T-helper 2 cell treated with Interferon-gamma antibody and Interleukin-4, amounts not matched to agents 5 μg/mL and 100 μg/mL, for 36 hours (primary cell): ENCODE measurements at places on chromosomes 6 and 20.

DNA sequence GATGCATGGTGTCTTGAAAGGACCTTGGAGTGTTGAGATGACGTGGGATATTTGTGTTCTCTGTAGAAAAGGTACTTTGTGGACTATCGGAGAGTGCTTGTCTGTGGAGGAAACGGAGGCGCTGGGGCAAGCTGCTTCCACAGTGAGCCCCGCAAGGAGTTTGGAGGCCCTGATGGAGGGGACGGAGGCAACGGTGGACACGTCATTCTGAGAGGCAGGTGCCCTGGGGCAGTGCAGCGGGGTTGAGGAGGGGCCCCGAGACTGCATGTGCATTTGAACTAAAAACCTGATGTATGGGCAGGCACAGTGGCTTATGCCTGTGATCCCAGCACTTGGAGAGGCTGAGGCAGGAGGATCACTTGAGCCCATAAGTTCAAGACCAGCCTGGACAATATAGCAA is 12.9 kb downstream of the MTG2 start:
- DNase-seq, result no peak

DNA sequence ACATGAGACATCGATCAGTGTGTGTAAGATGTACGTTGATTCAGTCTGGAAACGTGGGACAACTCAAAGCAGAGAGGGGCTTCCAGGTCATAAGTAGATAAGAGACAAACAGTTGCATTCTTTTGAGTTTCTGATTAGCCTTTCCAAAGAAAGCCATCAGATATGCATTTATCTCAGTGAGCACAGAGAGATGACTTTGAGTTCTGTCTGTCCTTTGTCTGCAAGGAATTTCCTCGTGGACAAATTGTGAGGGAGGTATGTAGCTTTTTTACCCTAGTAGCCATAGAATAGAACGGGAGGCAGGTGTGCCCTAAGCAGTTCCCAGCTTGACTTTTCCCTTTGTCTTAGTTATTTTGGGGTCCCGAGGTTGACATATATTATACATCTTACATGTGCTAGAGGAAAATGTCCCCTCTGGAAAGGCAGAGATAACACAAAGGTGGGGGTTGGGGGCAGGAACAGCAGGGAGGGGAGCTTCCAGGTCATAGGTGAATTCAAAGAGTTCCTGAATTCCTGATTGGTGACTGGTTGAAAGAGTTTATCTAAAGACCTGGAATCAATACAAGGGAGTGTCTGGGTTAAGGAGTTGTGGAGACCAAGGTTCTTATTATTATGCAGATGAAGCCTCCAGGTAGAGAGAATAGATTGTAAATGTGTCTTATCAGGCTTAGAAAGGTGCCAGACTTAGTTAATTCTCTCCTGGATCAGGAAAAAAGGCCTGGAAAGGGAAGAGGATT is 237.0 kb downstream of the NFATC2 start:
- DNase-seq, result no peak

DNA sequence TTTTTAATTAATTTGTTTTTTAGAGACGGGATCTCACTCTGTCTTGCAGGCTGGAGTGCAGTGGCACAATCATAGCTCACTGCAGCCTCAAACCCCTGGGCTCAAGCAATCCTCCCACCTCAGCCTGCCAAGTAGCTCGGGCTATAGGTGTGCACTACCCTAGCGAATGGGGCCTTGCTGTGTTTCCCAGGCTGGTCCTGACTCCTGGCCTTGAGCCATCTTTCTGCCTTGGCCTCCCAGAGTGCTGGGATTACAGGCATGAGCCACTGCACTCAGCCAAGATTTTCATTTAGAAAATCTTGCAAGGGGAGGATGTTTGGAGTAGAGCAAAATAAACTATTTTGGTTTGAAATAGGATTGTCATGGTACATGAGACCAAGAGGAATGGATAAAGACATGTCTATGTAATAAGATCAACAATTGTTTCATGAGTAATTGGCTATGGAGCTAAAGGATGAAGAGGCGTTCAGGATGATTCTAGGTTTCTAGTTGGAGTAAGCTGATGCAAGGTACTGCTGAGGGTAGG is 237.8 kb downstream of the UST start:
- DNase-seq, result no peak

DNA sequence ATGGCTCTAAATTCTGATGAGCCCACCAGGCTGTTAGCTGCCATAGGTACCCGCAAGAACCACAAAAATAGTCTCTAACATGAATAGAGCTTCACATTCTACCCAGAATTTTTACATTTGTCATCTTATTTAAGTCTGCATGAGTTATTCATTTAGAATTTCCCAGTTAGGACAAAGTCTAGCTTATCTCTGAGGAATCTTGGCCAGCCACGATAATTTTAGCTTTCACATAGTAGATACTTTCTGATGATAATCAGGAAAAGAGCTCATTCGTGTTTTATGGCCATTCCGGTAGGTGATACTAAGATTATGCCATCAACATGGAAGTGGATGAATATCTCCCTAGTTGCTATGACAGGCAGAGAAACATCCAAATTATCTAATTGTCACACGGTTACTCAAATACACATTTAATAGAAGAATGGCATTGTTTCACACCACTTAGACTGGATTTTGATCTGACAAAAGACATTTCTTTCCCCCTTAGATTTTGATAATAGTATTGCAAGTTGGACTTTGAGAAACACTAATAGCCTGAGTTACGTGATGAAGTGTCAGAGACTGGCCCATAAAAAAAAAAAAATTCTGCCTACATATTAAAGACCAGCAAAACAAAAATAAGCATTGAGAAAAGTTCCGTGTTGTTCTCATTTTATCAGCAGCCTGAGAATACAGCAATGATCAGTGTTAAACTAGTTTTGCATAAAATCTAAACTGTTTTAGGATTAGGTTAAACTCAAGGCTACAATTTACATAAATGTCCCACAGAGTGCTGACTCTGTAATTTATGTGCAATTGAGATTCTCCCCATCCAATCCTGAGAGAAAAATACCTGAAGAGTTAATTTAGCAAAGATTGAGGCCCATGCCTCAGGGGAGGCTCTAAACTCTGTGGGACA is 397.5 kb upstream of the ARID1B start:
- DNase-seq, result no peak

- DNase-seq, result no peak
Measured at GRCh38 chr6:11810854-11811643, 32.4 kb upstream of the ADTRP start.

DNA sequence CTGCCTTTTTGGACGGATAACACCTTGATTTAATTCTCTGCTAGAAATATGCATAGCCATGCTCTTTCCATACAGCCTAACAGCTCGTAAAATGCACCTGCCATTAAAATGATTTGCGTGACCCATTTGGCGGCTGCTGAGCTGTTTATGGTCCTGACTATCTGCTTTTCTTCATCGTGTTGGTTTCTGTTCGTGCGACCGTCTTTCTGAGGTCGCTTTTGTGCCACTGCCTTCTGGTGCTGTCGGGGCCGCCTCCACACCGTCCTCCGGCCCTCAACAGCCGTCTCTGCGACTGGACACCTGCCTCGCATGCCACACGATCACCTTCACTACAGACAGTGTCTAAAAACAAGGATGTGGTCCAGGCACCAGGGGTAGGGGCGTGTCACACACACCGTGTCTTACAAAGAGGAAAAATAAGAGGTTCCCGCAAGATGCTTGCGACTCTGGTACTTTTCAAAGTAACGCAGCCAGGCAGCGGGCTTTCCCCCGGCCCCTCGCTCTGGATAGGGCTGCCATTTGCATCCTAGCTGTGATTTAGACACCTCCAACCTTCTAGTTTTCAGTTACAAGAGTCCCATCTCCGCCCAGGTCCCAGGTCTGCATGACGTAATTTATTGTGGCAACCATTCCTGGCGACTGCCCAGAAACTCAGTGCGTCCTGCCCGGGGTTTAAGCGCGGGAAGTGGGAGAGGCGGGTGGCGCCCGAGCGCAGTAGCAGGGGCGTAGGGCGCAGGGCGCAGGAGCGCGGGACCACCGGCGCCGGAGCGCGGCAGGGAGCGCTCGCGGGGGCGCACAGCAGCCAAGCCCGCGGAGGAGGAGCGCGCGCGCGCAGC is at the start of gene STMND1:
STMND1 (plus strand) TSS at position 629 of the 836 bp plus-strand sequence. CDS start 208 bp downstream, outside the sequence.
- DNase-seq, result no peak

GRCh38 chr6:101776919-101777350 is 383.4 kb downstream of the GRIK2 start:
- no peak for DNase-seq

- DNase-seq, result peak; percentile 20
Measured at GRCh38 chr6:47047479-47048407, 5.6 kb upstream of the ADGRF1 start.

- DNase-seq, result no peak
Measured at GRCh38 chr6:157210954-157211353, 112.4 kb downstream of the TMEM242 start.

DNA sequence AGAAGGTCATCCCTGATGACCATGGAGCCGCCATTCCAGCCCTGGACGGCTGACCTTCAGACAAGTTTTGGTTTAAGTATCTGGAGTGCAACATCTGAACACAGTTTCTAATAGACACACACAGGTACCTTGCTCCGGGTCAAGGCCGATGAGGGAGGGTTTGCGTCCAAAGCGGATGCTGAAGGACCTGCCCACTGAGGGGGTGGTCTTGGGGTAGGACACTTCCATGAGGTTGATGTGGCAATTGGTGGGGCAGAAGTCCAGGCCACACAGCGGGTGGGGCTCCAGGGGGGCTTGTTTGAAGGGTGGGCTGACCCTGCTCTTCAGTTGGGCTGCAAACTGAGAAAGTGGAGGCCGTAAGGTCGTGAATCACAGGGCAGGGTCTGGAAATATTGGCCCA is 177.9 kb downstream of the PREX1 start:
- no peak for DNase-seq

GRCh38 chr20:54062812-54063280 is 7.5 kb downstream of the BCAS1 start:
- DNase-seq, result no peak

- DNase-seq, result no peak
Measured at GRCh38 chr20:50323777-50324775, 133.4 kb downstream of the CEBPB start.

DNA sequence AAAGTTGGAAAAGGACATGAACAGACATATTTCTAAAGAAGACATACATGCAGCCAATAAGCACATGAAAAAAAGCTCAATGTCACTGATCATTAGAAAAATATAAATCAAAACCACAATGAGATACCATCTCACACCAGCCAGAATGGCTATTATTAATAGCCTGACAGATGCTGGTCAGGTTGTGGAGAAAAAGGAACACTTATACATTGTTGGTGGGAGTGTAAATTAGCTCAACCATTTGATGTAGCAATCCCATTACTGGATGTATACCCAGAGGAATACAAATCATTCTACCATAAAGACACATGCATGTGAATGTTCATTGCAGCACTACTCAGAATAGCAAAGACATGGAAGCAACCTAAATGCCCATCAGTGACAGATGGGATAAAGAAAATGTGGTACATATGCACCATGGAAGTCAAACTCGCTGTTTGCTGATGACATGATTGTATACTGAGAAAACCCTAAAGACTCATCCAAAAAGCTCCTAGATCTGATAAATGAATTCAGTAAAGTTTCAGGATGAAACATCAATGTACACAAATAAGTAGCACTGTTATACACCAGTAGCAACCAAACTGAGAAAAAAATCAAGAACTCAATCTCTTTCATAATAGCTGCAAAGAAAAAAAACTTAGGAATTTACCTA is 196.8 kb downstream of the ADGB start:
- DNase-seq, result no peak

DNA sequence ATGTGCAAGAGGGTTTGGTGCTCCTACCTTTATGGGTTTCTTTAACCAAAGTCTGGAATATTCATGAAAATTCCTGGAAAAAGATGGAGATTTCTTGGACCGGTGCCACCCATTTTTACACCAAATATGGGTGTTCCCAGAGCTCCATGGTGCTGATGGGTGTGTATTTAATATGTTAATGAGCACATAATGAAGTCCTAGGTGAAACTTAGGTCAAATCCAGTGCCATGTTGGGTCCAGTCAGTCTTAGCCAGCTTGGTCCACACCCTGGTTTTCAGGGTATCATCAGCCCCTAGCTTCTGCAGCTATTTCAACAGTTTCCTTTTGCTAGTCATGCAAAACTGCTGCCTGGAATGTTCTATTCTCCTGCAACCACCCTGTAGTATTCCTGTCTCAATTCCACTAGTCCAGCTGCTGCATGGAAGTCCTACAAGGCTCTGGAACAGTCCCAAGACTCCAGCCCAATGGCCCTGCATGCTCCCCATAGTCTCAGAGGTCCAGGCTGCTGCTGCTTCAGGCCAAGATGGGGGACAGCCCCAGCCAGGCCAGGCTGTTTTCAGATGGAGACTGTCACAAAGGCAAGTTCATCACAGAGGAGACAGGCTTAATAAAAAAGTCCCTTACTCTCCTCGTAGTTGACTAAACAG is 31.8 kb downstream of the CST9L start:
- DNase-seq, result no peak

- peak; percentile 28 for DNase-seq
Measured at GRCh38 chr20:43838703-43839060, 76.0 kb upstream of the TOX2 start.

- DNase-seq, result no peak
Measured at GRCh38 chr6:153392156-153392555, 261.1 kb upstream of the RGS17 start.

- DNase-seq, result no peak
Measured at GRCh38 chr6:56938649-56939191, 16.2 kb upstream of the BEND6 start.

DNA sequence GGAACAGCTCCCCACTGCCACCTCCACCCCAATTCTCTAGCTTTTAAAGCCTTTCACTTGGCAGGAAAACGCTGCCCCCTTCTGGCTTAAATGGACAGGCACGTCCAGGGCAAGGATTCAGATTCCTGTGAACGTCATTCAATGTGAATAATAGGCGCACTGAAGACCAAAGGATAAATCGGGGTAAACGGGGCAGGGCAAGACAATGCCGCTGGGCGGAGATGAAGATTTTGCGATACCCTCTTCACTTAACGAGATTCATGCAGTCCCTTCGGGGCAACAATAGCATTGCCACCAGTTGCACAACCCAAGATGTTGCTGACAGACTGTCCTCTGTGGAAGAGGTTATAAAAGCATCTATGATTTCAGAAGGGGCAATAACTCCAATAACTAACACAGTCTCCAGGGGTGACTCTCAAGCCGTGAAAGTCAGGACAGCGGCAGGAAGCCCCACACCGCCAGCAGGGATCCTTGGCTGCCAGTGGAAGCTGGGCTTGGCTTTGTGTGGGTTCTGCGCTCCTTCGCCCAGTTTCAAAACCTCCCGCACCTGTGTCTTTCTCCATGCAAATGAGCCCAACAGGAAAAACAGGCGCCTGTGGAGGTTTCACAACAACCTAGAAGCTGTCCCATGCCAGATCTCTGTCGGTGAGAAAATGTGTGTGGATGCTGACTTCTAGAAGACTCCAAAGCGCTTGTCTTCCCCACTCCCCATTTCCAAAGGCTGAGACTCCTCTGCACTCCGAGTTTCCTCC is 291.8 kb downstream of the BMP7 start:
- DNase-seq, result no peak

- no peak for DNase-seq
Measured at GRCh38 chr6:106180208-106180607, 94.1 kb downstream of the PRDM1 start.

DNA sequence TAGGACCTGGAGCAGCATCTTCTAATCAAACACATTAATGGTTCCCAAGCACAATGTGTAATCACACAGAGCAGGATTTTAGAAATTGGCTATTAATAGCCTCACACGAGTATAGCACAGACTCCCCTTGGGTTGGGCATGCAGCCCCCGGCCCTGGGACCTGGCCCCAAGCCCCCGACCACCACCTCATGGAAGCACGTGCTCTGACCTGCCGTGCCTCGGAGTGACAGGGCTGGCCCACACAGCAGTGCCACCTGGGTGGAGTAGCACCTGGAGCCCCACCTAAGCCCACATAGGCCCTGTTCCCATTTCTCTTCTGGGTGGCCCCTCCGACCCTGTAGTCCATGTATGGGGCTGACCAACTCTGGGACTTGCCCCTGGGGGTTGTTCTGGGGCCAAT is 171.8 kb downstream of the TTLL2 start:
- no peak for DNase-seq
